ENCODE measurements at places on chromosomes 5 and 9.
A peak's percentile ranks its signal among the peaks of the same experiment; 100 is the strongest.

- no peak for DNase-seq
Observed at GRCh38 chr5:35230038-35230611, at the start of gene PRLR. TSS of gene PRLR (minus strand) at chr5:35230487. CDS start at chr5:35089620, 140,867 bp downstream.

- peak; percentile 88 for DNase-seq
Observed at GRCh38 chr5:147290261-147290660, 55.4 kb downstream of the STK32A start.

DNA sequence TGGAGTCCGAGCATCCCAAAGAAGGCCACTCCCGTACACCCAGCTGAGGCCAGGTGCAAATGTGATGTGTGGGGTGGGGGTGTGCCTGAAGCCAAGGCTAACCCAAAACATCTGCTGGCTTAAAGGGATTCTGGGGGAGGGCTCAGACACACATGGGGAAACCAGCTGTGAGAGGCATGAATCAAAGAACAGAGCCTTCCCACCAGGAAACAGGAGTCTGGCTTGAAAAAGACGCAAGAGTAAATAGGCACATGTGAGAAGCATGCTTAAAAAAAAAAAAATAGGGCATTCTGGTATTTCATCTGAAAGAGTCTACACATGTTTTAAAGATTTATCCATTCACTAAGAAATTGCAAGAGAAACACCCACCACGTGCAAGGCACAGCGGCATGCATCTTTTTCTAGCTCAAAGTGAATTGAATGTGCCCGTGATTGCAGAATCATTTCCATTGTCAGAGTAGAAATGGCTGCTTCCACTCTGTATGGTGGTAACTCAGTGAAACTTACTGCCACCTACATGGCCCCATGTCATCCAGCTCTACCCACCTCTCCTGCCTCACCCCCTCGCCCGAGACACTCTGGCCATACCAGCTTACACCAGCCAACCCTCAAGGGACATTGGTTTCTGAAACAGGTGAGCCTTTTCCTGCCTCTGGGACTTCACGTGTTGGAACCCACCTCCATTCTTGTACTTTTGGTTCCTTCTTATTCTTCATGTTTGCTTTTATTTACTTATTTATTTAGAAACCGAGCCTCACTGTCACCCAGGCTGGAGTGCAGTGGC, 71.5 kb downstream of the SEMA5A start:
- DNase-seq, result no peak

DNA sequence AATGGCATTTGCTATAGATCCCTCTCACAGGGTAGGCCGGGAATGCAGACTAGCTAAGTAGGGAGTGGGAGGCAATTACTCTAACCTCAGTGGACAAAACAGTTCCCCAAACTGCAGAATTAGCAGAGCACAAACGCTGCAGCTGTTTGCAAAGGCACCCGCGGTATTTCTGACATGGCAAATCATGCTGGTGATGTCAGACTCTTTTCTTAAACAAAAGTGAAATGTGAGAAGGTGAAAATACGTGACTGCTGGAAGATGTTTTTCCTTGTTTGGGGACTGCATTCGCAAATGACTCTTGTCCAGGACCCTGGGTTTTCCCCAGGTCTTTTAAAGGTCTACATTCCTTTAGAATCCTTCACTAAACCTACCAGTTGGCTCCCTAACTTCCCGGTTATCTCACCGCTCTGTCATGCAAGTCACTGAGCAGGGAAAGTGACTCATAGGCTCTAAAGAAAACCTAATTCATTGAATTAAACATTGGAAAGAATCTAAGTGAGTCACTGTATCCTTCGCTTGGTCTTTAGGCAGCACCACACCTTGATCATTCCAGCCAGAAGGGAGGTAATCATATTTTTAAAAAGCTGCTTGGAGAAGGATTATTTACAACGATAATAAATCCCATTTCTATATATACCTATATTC, 91.5 kb upstream of the DNAH5 start:
- no peak for DNase-seq

- no peak for DNase-seq
Observed at GRCh38 chr5:92313385-92313784, 930.3 kb upstream of the ARRDC3 start.

GRCh38 chr5:155402927-155403640, 389.5 kb downstream of the KIF4B start:
- DNase-seq, result peak; percentile 91

- DNase-seq, result no peak
Observed at GRCh38 chr5:89324990-89325389, 442.0 kb upstream of the MEF2C start.

DNA sequence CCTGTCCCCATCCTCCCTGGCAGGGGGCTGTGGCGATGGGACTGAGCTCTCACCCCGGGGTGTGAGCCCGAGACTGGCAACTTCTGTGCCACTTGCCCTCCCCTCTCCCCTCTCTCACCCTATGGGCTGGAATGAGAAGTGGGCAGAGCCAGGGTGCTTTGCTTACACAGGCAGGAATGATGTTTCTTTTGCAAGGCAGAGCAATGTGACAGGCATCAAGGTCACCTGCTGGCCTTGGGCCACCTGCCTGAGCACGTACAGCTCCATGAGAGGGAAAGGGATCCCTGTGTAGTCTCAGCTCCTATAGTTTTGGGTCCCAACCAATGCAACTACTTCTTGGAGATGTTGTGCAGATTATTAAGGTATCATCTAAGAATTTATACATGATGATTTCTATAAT, 252.8 kb upstream of the DAP start:
- no peak for DNase-seq

DNA sequence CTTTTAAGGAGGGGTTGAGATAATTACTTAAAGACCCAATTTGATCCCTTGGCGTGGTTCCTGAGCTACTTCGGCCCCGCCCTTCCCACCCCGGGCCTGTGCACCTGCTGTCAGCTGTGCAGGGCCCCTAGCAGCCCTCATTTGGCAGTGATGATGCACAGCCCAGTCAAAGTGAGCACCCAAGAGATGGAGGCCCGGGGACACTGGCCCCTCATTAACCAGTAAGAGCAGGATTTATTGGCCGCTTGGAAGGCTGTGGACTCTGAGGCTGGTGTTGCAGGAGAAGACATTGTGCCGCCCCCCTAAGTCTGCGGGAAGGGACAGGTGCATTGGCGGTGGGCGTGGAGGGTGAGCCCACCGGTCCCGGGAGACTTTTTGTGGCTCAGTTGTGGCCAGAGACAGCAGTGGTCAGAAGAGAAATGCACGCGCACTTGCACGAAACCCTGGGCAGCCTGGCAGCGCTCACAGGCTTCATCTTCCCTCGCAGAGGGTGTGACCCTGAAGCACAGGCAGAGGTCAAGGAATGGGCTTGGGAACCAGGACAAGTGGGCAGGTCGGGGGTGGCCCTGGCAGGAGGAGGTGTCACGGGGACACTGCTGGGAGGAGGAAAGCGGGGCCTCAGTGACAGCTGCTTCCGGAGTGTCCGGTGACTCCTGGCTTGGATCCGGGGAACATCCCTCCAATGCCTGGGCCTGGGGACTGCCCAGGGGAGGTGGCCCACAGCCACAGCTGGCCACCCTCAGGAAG, 74.0 kb upstream of the RXRA start:
- DNase-seq, result no peak

- no peak for DNase-seq
Observed at GRCh38 chr9:21096172-21096900, 18.6 kb upstream of the IFNB1 start.

DNA sequence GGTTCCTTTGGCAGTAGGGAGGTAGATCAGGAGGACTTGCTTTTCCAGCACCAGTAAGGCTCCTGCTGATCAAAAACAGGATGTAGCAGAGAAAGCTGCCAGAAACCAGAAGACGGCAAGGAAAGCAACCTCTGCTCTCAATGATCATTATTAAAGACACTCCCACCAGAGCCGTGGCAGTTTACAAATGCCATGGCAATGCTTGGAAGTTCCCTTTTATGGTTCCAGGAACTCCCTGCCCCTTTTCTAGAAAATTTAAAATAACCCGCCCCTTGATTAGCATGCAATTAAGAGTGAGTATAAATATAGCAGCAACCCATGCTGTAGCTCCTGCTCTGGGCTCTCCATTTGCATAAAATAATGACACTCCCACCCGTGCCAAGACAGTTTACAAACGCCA, 16.1 kb downstream of the EQTN start:
- DNase-seq, result no peak

- no peak for DNase-seq
Observed at GRCh38 chr5:10427978-10428377, 13.7 kb upstream of the ROPN1L start.

DNA sequence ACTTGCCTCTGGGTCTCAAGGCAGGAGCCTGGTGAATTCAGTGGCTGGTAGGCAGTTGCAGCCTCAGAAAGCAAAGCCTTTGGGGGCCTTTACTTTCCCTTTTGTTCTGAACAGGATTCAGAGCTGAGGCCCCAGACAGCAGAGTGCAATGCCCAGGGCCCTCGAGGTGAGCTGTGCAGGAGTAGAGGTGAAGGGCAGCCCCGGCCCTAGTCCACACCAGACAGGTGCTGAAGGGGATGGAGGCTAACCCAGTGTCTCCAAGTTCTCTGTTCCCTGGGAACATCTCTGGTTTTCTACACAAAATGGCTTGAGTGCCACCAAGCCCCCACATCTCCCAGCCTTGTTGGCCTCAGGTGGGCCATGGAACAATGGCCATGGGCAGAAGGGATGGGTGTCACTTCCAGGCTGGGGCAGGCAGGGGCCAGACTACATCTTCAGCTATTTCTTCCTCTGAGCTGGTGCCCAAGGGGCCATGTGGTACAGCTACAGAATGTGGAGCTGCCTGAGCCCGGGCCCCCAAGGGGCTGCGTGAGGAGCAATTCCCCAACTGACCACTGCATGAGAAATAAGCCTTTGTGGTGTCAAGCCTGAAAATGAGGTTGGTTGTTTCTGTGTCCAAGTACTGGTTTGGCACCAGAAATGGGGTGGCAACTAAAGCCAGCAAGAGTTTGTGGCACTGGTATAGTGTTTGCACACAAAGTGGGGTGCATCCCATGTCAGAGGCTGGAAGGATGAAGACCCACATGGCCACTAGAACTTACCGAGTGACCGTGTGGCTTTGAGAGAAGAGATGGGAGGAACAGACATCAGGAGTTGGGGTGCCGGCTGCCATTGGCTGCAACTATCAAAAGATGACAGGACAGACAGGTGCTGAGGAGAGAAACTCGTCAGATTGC, 57.8 kb downstream of the BARX1 start:
- DNase-seq, result no peak

DNA sequence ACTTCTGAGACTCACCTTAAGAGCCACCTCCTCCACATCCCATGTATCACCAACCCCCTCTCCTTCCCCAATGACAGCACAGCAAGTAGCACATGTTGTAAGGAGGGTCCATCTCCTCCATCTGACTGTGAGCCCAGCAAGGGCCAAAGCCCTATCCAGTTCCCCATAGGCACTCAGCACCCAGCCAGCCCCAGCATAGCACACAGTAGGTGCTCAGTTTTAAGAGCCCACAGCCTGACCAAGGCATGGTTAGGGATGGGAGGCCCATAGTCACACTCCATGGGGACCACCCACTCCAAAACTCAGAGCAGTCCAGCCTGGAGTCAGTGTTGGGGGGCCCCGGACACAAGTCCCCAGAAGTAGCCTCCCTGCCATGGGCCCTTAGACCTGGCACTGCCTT, 205.7 kb downstream of the CDK5RAP2 start:
- no peak for DNase-seq

DNA sequence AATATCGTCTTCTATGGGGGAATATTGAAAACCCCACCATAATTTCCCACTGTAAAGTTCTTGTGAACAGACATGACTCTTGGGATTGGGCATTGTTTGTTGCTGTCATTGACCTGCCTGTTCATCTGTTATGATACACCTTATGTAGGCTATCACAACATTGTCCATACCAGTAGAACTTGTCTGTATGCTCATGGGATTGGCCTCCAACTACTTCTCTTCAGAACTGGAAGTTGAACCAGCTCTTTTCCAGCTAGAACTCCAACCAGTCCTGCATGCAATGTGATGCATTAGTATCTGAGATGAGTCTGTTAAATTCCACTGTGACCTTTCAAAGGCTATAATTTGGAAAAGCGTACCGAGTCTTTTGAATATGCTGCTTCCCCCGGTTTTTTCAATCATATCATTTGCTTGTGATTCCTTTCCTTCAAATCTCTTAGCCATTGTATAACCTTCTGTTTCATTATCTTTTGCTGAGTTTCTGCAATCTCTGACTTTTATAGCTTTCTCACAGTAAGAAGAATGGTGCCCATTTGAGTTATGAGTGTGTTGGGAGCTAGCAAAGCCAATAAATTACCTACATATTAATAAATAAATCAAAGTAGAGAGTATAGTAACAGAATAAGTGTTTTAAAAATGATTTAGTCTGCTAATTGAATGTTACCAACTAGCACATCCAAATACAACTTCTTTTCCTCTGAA, 101.9 kb downstream of the PLK2 start:
- no peak for DNase-seq

DNA sequence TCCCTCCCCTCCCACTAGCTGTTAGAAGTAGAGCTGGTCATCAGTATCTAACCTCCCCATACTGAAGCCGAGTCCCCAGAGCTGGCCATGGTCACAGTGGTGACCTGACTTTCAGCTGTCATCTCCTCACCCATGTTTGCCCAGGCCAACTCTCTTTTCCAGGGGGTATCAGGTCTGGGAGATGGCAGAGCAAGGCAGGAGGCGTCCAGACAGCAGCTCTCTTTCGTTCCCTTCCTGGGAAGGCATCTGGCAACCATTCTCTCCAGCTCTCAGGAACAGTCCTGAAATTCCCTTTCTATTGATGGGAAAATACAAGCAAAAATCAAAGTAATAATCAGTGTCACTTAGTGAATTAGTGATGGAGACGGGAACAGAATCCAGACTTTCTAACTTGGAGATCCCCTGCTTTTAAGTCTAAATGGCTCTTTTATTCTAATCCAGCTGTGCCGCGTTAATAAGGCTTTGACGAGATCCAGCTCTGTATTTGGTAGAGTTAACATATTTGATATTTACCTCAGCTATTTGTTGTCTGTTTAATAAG, 21.3 kb upstream of the AOPEP start:
- DNase-seq, result no peak

DNA sequence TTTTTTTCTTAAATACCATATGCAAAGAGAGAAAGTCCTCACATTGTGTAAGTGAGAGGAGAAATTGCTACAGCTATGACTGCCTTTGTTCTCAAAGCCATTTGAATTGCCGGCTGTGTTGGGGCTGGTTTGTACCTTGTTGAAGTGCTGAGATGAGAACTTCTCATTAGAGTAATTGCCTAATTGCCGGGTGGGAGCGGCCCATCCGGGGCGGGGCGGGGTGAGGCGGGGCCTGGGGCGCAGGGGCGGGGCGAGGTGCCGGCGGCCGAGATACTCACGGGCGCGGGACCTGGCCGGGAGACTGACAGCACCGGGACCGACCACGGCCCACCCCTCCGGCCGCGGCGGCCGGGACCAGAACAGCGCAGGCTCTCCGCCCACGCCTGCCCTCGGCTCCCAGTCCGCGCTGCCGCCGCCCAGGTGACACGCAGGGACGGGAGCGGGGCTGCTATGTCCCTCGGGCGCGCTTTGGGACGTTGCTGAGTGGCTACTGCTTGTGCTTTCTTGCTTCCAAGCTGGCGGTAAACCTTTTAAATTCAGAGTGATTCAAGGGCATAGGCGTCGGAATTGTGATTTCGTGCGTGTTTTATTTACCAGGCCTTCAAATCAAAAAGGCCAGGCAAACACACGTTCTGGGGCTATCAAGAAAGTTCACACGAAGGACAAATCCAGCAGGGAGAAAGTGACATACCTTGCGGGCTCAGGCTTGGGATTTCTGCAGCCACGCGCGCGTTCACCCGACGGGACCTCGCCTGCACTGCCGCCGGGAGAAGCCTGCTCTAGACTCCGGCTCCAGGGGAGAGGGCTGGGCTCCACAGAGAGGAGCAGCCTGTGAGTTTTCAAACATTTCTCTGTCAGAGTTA, 269.1 kb downstream of the FANCC start:
- DNase-seq, result peak; percentile 29
